Cerebellum (tissue), 4 donors: ENCODE measurements at places on chromosomes 1 and 21.

DNA sequence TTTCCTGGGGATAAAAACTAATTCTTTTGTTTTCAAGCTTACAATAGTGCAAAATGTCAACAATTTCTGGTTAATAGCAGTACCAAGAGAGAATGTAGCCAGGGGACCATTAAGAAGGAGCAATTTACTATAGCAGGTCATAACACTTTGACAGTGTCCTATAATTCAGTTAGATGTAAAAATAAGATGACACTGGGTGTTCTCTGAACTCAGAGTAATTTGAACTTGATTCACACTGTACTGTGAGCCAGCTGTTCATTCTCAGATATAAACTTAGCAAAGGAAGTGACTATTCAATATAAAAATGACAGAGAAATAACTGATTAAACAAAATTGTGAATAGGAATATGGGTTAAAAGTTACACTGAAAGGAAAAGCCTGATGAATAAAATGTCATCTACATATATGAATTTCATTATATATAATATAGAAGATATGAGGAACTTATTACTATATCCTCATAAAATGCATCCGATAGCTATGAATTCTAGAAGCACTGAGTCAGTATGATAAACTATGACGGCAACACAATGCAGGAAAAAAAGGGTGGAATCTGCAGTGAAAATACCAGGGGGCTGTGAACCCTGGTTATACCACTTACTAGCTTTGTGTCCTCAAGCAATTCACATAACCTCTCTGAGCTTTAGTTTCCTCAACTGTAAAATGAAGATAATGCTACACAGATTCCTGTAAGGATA lies 135.9 kb downstream of the ACBD6 start:
- DNase-seq = no peak

DNA sequence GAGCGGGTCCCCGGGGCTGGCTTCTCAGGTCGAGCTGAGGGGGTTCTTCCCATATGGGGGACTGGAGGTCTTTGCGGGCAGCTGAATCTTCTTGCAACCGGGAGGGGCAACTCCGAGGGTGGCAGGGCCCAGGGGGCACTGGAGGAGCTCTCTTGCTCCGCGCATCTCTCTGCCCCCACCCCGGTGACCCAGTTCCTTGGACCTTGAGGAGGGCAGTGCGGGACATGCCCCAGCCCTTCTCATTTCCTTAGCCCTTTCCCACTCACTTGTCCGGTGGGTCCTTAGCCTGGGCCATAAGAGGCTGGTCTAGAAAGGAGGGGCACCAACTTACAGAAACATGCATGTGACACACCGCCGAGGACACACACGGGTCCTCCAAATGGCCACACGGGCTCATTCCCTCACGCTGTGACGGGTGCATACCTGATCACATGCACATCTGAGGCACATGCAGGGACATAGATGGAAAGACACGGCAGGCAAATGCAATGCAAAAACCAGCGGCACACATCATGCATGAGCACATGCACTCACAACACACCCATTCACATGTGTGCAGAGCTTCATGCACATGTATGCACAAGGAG lies 630 bp downstream of the HPCA start:
- DNase-seq = no peak

GRCh38 chr1:63911049-63911448 lies 137.2 kb downstream of the ROR1 start:
- DNase-seq = no peak

DNA sequence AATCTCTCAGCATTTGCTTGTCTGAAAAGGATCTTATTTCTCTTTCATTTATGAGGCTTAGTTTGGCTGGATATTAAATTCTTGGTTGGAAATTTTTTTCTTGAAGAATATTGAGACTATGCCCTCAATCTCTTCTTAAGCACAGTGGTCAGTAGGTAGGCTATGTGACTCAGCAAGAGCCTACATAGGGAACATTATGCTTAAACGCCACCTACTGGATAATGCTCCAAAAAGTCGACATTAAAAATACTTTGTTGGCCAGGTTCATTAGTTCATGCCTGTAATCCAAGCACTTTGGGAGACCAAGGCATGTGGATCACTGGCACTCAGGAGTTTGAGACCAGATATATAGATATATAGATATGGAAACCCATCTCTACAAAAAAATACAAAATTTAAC lies 678.0 kb upstream of the USP24 start:
- DNase-seq = no peak

DNA sequence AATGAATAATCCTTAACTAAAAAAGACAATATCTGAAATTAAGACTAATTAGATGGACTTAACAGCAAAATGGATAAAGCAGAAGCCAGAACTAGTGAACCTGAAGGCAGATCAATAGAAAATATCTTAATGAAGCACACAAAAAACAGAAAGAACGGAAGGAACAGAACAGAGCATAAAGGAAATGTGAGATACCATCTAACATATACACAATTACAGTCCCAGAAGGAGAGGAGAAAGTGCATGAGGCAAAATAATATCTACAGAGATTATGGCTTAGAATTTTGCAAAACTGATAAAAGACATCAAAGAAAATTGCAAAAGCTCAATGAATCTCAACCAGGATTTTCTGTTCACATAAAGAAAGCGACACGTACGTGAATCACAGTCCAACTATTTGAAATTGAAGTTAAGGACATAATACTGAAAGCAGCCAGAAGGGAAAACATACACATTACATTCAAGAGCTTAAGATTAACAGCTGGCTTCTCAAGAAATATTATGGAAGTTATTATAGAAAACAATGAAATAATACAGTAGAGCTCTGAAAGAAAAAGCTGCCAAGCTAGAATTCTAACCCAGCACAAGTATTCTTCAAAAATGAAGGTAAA lies 182.0 kb downstream of the CDC42BPA start:
- no peak for DNase-seq

- DNase-seq = no peak
Measured at GRCh38 chr1:81878538-81878937, 77.8 kb downstream of the ADGRL2 start.

- DNase-seq = no peak
Measured at GRCh38 chr1:20302108-20302471, 11.4 kb downstream of the VWA5B1 start.

DNA sequence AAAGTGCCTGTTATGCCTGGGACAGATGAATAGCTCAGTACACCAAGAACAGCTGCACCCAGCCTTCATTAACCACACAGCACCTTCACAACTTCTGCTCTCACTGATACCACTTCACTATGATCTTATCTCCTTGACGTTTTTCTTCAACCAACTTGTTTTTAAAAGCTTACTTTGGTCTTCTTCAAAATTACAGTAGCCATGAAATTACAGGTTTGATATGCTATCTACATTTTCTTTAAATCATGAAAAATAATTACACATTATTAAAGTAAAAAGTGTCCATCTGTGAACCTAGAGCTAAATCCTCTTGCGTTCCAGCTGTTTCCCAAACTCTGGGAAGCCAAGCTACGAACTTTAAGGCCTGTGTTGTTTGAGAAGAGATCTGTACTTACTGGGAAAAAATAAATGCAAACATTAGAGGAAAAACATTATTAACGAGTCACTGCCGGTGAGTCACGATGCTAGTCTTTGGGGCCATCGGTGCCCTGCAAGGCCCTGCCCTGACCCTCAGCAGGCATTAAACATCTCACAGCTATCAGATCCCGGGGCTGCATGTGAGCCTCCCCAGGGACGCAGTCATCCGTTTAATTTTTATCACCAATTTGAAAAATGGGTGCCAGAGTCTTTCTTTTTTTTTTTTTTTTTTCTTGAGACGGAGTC lies 56.3 kb upstream of the GPR153 start:
- no peak for DNase-seq

GRCh38 chr1:13604176-13604575 lies 20.5 kb downstream of the PDPN start:
- no peak for DNase-seq

DNA sequence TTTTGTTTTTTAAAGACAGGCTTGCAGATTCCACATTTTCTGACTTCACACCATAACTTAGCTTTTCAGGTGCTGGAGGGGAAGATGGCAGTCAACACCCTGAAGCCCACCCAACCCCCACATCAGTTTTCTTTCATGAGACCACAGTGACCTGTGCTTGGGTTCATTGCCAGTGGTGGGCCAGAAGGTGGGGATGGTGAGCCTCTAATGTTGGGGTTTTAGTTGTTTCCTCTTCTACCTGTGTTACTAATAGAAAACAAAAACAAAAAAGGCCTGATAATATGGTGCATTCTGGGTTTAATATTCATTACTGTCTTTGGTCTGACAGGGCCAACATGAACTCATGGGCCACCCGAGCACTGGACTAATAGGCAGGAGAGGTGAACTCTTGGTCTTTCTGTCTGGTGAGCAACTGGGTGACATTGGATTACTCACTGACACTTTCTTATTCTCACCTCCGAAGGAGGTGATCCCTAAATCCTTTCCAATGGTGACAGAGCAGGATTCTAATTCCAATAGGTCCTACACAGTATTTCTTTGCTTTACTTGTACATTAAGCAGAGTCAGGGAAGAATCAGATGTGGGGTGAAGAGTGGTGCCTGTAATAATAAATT lies 132.8 kb downstream of the CLIC6 start:
- no peak for DNase-seq

- no peak for DNase-seq
Measured at GRCh38 chr21:15207231-15207630, 142.4 kb upstream of the NRIP1 start.

DNA sequence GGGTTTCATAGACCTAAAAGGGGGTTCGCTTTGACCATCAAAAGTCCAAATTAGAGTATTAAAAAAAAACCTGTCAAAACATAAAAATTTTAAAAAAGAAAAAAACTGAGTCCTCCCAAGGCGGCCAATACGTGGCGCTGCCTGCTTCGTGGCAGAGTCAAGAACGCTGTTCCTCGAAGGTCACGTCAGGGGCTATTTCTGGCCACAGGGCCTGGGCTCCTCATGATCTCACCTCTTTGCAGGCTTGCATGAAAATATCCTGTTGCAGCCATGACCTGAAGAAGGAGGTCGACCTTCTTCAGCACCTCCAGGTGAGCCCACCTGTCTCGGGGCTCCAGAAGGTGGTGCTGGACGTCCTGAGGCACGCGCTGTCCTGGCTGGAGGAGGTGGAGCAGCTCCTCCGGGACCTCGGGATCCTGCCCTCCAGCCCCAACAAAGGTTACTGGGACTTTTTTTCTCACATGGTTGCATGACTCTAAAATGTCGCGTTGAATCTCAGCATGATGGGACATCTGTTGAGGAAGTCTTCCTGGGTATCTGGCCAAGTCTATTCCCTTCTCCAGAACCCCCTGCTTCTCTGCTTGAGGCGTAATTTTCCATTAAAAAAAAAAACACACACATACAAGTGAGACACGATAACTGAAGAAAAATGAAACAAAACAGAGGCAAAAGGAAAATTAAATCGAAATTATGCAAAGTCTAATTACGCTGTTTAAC lies 80.4 kb upstream of the EFHD2 start:
- peak; percentile 68 for DNase-seq

DNA sequence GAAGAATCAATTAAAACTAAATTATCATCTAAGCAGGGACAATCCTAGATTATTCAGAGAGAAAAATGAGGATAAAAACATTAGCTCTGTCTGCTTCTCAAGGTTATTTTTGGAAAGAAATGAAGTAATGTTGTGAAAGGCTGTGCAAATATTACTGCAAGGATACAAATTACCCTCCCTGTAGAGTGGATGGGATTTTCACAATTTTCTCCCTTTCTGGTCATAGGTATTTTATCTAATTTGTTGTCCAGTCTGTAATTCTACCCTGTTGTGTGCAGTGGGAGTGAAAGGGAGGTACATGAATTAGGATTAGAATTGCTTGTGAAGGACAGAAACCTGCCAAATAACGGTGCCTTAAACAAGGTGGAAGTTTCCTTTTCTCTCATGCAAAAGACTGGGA lies 54.7 kb downstream of the MAP3K7CL start:
- no peak for DNase-seq

DNA sequence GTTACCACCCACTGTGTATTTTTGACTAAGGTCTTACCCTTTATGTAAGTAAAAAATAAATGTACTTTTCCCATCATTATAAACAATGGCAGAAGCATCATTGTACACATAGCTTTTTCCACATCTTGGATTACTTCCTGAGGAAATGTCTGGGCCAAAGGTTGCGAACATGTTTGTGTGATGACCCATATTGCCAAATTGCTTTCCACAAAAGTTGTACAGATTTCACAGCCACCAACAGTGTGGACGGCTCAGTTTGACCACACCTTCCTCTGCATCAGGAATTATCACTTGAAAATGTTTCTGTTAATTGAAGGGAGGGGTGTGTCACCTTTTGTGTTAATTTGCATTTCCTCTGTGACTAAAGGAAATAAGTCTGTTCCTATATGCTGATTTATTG lies 25.7 kb downstream of the AKNAD1 start:
- DNase-seq = no peak

DNA sequence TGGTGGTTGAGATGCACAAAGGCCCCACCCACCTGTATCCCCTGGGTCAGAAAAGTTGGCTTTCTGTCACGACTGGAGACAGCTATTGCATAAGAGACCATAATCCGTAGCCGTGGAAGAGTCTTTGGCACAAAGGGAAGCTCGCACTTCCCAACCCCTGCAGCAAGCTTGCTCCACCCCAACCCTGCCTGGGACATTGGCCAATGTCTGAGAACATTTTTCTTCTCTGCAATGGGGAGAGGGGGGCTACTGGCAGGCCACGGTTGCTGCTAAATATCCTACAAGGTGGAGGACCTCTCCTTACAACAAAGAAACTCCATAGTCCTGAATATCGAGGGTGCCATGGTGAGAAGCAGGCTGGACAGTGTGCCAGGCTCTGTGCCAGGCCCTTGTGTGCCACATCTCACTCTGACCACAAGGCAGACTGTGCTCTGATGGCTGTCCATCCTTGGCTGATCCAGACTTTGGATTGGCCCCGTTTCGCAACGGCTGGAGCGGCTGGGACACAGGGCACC lies 104.1 kb downstream of the CSMD2 start:
- DNase-seq = no peak

DNA sequence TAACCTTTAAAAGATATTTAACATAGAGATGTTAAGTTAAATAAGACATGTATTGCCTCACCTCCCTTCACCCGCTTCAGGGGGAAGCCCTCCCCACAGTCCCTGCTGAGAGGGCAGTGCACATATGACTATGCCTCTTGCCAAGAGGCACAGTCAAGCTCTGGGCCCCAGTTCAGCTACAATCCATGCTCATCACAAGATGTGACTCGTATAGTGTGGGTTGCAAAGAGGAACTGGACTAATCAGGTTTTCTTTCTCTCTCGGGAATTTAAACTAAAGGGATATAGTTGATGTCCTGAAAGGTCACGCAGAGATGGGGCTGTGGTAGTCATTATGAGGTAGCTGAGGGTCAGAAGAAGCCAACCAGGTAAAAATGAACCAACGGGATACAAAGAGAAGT lies 35.6 kb downstream of the LYST start:
- peak; percentile 61 for DNase-seq

DNA sequence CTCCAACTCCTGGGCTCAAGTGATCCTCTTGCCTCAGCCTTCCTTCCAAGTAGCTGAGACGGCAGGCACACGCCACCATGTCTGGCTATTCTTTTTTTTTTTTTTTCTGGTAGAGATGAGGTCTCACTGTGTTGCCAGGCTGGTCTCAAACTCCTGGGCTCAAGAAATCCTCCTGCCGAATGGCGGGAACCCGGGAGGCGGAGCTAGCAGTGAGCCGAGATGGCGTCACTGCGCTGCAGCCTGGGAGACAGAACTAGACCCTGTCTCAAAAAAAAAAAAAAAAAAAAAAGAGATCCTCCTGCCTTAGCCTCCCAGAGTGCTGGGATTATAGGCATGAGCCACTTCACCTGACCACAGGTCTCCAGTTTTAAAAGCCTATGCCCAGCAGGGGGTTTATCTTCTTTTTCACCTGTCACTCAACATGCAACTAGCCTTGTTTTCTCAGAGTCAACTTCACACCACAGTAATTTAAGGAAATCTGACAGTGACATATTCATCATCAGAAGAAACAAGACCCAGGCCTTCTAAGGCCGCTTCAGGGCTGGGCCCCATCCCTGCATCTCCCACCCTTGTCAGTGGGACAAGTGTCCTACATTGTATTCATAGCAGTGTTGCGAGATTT lies 38.3 kb upstream of the GALNT2 start:
- DNase-seq = no peak
